ENCODE measurements at places on chromosomes 7 and 10.

GRCh38 chr7:98930464-98930863 lies 52.1 kb downstream of the TRRAP start:
- no peak for DNase-seq

DNA sequence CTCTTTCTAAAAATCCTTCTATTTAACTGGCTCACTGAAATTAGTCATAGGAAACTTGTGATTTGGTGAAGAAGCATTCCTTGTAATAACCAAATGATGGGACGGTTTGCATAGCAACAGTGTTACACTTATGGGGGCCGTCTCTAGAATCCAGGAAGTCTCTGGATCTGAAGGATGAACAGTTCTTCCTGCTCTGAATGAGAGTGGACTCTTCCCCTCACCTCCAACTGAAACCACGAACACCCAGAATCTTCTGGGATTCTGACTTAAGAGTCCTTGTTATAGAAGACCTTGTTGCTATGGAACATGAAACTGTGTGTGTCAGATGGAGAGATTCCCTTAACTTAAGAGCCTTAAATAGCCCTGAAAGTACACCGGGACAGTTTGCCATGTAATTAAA lies 23.2 kb downstream of the NOLC1 start:
- peak; percentile 36 for DNase-seq

DNA sequence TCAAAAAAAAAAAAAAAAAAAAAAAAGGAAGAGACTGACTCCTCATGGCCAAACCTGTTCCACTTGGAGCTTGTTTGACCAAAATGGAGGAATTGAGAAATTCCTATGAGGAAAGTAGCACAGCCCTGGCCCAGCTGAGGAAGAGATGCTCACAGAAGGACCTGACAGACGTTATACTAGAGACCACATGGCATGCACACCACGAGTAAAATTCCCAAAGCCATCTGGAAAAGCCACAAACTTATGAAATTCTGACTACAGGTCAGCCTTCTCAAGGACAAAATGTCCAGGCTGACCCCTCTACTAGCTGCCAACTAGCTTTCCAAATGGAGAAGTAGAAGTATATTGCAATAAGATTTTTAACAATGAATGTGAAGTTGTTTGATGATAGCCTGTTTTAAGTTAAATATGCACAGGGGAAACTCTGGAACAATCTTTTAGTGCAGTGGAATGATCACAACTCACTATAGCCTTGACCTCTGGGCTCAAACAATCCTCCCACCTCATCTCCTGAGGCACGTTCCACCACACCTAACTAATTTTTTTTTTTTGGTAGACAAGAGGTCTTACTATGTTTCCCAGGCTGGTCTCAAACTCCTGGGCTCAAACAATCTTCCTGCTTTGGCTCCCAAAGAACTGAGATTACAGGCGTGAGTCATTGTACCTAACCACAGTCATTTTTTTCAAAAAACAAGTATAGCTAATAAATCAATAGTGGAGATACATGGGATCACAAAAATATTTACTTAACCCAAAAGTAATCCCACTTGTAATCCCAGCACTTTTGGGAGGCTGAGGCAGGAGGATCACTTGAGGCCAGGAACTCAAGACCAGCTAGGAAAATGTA lies 75.7 kb downstream of the AKR1D1 start:
- DNase-seq, result no peak

DNA sequence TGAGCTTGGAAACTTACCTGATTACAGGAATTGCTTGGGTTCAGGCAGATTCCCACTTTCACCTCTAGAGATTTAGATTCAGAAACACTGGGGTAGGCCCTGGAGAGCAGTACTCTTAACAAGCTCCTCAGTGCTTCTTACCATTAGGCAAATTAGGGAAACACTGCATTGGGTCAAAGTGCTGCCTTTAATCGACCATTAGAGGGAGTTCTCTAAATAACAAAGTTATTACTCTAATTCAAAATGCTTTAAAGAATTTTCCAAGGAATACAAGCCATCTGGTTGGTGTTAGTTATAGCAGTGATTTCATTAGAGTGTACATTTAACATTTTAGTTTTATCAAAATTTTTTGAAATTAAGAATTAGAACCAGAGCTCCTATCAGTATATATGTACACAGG lies 324.5 kb downstream of the GFRA1 start:
- peak; percentile 40 for DNase-seq

- DNase-seq, result peak; percentile 60
Measured at GRCh38 chr10:86953747-86954680, 3.4 kb downstream of the MMRN2 start.

Measured in astrocyte of the hippocampus (primary cell).